Stimulated activated CD8-positive, alpha-beta memory T cell treated with anti-CD3 and anti-CD28 coated beads, Interleukin-4, amount 100 ng/mL, for 4 hours (primary cell): ENCODE measurements at places on chromosomes 1 and 21.

- DNase-seq, result no peak
These were observed 634 bp upstream of the SPATA6 start for GRCh38 chr1:48472638-48473037.

- no peak for DNase-seq
These were observed 708 bp upstream of the RBBP5 start for GRCh38 chr1:205122489-205122882.

- DNase-seq, result no peak
These were observed 54.9 kb upstream of the TSPAN2 start for GRCh38 chr1:115144176-115144575.

GRCh38 chr1:178630417-178630816, 94.6 kb upstream of the RALGPS2 start:
- no peak for DNase-seq

DNA sequence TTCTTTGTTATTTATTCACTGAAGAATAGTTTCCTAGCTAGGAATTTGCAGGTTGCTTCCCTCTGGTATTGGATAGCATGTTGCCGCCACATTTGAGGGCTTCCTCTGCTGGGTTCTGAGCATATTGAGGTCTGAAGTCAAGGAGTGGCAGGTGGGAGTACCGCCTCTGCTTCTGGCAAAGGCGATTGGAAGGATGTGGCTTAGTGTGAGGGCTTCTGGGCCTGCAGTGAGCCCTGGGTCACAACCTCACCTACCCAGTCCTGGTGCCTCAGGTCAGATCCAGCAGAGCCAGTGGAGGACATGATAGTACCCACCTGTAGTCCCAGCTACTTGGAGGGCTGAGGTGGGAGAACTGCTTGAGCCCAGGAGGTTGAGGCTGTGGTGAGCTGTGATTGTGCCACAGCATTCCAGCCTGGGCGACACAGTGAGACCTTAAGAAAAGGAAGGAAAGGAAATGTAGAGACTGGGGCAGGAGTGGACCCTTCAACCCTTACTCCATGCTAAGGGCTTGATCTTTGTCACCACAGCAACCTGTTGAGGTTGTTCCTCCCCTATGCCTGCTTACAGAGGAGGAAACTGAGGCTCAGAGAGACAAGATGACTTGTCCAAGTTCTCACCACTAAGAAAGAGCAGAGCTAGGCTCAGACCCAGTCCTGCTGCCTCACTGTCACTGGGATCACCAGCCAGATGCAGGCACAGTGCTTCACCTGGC, 22.8 kb downstream of the A3GALT2 start:
- DNase-seq, result no peak

GRCh38 chr1:12553963-12554362, 64.0 kb downstream of the DHRS3 start:
- no peak for DNase-seq

DNA sequence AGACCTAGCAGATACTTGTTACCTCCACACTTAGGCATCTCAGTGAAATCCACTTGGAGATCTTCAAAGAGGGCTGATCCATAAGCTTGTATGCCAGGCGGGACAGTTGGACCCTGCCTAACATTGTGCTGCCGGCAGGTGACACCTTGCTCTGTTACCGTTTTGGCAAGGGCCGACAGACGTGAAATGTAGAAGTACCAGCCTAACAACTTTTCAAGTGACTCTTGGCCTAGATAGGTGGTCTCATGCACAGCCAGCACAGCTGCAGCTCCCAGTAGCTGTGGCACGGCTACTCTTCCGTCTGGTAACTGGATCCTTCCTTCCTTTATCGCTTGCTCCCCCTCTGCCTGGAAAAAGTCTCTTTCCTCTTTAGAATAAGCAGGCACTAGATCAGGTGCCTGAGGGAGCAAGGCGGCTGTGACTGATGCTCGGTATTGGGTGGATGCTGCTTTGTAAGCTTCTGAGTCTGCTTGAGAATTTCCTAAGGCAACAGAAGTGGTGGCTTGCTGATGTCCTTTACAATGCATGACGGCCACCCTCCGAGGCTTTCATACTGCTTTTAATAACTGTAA, 713.5 kb downstream of the AMY1C start:
- no peak for DNase-seq

GRCh38 chr1:41354956-41355355, 6.3 kb upstream of the FOXO6 start:
- DNase-seq, result no peak

DNA sequence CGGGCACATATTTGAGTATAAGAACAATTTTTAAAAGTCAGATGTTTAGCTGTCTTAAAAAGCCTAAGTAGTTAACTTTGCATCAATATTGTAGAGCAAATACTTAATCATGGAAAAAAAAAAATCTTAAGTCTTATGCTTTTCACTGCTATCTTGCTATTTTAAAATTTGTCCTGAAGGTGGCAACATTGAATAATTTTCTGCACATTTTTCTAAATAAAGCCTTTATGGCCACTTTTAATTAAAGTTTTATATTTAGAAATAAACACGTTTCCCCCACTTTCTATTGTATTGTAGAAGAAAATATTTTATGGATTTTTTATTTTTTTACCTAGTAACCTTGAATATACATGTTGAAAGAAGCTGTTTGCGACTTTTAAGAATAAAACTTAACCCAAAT, 198.8 kb downstream of the AMY1C start:
- DNase-seq, result no peak

DNA sequence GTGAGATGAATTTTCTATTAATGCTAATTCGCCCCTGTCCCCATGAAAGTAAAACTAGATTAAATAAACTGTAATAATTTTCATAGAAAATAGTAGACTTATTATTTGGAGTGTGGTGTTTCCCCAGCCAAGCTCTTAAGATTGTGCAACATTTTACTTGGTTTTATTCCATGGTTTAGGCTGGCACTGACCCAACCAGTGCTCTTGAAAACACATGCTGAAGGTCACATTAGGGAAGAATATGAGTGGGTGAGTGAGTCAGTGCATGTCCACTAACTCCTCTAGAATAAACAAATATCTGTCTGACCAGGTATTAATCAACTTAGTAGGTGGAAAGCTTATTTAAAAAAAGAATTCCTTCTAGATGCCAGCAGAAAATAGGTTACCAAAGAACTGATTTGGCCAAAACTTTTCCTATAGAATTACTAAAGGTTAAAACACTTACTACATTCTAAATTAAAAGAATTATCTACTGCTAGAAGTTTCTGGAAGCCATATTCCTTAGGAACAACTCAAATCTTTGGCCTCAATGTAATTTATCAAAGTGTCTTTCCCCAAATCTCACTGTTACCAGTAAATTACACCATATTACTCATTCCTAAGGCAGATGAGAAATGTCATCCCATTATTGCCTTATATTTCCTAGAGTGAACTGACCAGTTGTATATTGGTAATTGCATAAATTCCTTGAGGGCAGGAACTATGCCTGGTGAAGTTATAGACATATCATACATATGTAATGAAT, 89.7 kb upstream of the RGS1 start:
- DNase-seq, result no peak

- DNase-seq, result no peak
These were observed 94.1 kb upstream of the ATP1B1 start for GRCh38 chr1:169012416-169012815.

DNA sequence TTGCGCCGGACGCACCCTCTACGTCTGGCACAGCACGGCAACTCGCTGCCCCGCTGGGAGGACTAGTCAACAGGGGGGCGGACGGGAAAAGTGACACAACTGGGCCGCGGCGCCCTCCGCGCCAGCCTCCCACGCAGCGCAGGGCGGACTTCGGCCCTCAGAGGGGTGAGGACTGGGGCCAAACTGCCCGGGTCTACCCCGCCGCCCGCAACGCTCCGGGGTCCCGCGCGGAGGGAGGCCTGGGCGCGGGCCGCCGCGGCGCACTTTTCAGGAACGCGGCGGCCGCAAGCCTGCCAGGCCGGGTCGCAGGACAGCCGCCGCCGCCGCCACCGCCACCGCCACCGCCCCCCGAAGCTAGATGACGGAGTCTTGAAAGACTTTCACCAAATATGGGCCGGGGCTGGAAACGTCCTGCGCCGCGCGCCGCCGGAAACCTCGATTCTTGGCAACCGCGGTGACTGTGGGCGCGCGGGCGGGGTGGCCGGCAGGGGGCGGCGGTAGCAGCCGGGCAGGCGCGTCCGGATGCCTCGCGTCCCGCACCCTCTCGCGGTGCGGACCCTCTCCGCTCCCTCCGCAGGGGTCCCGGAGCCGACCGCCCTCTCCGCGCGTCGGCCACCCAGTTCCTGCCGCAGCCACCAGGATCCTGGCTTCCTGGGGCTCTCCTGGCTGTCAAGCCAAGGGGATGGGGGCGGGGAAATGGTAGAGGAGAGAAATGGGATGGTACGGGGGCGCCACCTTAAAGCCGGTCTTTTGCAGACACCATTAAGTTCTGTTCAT, 3.7 kb upstream of the CCN1 start:
- DNase-seq, result no peak

DNA sequence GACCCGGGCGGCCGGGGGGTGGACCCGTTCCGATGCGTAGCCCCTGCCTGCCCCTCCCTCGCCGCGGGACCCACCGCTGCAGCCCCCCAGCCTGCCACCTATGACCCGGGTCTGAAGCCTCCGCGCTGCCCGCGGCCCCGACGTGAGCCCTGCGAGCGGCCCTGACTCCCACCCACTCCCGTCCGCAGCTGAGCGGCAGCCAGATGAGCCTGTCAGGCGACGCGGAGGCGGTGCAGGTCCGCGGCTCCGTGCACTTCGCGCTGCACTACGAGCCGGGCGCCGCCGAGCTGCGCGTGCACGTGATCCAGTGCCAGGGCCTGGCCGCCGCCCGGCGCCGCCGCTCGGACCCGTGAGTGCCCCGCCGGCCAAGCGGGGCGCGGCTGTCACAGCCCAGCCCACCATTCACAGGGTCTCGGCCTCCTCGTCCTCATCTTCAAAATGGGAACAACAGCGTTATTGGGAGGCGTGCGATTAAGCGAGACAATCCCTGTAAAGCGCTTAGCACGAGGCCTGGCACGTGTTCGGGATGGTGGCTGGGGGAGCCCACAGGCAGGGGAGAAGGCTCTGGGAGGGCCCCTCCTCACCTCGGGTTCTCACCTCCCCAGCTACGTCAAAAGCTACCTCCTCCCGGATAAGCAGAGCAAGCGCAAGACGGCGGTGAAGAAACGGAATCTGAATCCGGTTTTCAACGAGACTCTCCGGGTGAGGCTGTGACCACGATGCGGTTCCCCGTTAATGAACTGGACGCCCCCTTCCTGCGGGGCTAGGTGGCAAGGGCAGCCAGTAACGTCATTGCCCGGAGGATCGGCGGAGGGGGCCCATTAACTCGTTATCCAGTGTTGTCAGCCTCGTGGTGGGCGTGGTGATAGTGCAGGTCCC, 8.2 kb downstream of the SYTL1 start:
- DNase-seq, result no peak

GRCh38 chr1:52814465-52814864, 28.1 kb upstream of the ZYG11A start:
- DNase-seq, result no peak

GRCh38 chr1:214216779-214217178, 64.2 kb upstream of the SMYD2 start:
- no peak for DNase-seq

GRCh38 chr1:33410091-33410701, 20.7 kb downstream of the PHC2 start:
- DNase-seq, result no peak

DNA sequence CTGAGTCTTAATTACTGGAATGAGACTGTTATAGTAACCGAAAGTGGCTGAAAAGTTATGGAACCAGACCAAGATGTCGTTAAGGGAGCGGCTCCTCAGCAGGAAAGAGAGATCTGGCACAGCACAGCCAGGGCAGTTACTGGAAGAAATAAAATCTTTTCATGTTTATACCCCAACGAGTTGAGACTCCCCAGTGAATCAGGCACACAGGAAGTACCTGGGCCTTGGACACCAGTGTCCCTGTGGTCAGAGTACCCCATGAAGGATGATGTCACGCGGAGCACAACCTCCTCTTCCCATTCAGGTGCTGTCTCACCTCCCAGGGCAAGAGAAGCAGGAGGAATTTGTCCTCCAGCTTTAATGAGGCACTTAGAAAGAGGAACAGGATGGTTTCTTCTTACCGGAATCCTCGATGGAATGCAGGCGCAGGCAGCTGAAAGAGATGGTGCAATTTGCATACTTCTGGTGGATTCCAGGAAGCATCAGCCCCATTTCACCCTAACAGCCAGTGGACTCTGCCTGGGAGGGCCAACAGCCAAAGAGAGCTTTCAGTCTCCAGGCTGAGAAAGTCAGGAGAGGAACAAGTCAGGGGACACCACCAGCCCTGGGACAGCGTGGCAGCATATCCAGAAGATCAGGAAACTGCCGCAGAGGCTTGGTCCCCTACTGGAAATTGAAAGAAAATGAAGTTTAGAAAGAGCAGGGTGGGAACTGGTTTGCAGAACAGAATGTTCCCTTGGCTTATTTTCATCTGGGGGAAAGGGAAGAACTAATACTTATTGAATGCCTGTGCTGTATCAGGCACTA, 35.9 kb upstream of the CTTNBP2NL start:
- DNase-seq, result no peak

GRCh38 chr1:188423073-188423472, 1594.3 kb downstream of the PLA2G4A start:
- no peak for DNase-seq

GRCh38 chr1:118944133-118944532, 44.0 kb downstream of the TBX15 start:
- DNase-seq, result no peak

- DNase-seq, result no peak
These were observed 161.4 kb upstream of the ARHGEF16 start for GRCh38 chr1:3292868-3293562.

- DNase-seq, result no peak
These were observed 24.1 kb upstream of the NPHP4 start for GRCh38 chr1:6016191-6016865.

GRCh38 chr1:32077451-32077850, 4.7 kb downstream of the TMEM39B start:
- no peak for DNase-seq

DNA sequence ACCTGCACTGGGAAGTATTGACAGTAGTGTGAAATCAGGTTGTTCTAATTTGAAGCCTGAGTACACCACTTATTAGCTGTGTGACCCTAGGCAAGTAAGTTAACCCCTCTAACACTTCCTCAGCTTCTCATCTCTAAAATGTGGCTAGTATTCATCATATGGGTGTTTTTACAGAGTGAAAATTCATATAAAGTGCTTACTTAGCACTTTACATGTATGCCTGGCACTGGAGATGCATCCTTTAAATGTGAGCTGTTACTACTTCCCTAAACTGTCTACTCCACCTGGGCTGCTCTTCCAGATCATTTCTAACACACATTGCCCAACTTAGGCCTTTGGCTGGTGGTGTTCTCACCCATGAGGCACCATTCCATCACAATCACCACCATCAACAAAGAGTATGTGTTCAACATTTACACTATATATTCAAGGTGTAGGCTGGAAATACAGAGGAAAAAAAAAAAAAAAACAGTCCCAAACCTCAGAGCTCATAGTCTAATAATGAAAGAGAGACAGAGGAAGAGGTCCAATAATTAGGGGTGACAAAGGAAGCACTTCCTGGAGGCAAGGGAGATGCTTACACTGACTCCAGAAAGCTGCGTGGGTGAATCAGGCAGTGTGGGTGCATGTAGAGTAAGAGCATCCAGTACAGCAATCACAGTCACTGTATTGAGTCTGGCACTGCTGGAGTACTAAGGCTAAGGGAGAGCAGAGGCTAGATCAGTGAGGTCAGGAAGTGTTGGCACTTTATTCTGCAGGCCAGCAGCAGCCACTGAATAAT, 3.6 kb downstream of the STX6 start:
- no peak for DNase-seq
